COLO829 (cell line): ENCODE measurements at places on chromosomes 13 and 19.

GRCh38 chr19:49541914-49542313 lies 14.1 kb downstream of the RCN3 start:
- DNase-seq = no peak

DNA sequence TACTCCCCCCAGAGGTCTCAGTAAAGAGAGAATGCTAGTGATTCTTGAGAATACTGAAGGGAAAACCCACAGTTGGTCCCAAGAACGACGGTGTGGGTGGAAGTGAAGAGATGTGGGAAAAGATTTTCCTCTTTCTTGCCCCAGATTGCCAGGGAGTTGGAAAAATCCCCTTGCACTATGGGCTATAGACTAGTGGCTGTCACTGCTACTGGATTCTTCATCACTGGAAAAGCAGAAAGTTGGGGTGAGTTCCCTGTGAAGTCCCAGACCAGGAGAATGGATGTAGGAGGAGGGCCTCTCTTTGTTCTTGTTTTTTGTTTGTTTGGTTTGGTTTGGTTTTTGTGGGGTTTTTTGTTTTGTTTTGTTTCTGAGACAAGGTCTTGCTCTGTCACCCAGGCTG lies 11.4 kb downstream of the LYPD3 start:
- no peak for DNase-seq

DNA sequence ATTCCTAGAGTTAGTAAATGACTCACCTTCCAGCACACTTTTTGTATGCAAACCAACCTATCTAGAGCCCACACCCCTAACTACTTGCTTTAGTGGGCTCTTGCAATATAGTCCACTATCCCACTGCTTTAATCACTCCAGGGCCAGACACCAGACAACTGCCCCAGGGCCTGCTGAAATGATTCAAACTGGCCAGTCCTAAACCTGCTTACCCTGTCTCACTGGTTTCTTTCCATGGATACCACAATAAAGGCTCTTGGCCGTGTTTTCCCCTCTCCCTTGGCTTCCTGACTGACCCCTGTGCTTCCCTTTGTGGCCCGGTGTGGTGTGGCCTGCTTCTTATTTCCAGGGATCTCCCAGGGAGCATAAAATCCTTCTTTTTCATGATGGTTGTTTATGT lies 14.6 kb downstream of the HS6ST3 start:
- no peak for DNase-seq

DNA sequence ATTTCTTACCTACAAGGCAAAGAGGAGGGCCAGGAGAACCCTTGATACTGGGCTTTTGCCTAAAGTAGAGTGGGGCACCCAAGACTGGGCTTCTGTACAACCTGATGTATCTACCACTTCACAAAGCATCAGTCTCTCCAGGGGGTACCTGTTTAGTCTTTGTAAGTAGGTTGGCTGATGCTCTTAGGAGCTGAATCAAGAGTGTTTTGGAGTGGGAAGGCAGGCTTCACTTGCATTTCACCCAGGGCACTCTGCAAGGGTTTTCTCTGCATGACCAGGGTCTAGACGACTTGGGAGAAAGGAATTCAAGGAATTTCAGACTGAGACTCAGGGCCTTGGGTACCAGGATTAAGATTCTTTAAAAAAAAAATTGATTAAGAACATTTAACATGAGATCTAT lies 361.5 kb downstream of the RFC3 start:
- DNase-seq = no peak

- DNase-seq = no peak
Observed at GRCh38 chr13:101817898-101818297, 365.4 kb downstream of the ITGBL1 start.

DNA sequence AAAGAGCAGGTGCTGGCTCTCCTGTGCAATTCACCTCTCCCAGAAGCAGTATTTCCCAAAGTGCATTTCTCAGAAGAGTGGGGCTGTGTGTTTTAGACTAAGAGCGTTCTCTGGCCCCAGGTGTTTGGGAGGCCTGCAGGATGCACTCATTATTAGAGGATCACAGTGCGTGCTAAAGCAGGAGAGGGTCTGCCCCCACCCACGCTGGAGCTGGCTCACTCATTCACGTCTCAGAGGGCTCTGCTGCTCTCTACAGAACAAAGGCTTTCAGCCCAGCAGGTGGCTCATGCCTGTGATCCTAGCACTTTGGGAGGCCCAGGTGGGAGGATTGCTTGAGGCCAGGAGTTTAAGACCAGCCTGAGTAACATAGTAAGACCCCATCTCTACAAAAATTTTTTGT lies 756.7 kb downstream of the UQCRFS1 start:
- no peak for DNase-seq

- DNase-seq = peak; percentile 49
Observed at GRCh38 chr13:83881917-83882605, at the start of gene SLITRK1. Gene SLITRK1 (minus strand): TSS chr13:83882474. CDS start chr13:83881507, 967 bp downstream.

DNA sequence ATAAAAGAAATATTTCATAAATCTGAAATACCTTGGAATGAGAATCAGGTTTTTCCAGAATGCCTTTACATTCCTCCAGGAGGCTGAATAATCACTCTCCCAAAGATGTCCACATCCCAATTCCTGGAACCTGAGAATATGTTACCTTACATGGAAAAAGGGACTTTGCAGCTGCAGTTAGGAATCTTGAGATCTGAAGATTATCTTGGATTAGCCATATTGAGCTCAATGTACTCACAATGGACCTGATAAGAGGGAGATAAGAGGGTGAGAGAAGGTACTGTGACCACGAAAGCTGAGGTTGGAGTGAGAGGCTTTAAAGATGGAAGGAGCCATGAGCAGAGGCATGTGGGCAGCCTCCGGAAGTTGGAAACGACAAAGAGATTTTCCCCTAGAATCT lies 36.8 kb upstream of the MBNL2 start:
- no peak for DNase-seq

DNA sequence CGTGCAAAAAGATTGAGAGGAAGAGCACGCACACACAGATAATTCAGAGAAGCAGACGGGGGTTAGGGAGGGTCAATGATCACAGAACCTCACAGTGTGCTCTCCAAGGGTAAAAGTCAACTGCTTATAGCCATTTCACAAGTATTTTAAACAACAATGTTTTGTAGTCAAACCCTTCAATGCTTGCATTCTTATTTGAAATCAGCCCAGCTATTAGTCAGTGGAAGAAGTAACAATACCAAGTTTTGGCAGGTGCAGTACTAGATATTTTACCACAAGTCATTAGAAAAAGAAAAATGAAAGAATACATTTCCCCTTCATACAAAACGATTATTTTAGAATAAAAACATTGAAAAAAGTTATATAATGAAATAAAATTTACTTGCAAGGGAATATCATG lies 2.6 kb downstream of the CSNK1A1L start:
- DNase-seq = no peak

- no peak for DNase-seq
Observed at GRCh38 chr19:35294328-35294727, 2.4 kb downstream of the MAG start.

- no peak for DNase-seq
Observed at GRCh38 chr13:65499256-65499655, 1730.9 kb downstream of the PCDH9 start.

DNA sequence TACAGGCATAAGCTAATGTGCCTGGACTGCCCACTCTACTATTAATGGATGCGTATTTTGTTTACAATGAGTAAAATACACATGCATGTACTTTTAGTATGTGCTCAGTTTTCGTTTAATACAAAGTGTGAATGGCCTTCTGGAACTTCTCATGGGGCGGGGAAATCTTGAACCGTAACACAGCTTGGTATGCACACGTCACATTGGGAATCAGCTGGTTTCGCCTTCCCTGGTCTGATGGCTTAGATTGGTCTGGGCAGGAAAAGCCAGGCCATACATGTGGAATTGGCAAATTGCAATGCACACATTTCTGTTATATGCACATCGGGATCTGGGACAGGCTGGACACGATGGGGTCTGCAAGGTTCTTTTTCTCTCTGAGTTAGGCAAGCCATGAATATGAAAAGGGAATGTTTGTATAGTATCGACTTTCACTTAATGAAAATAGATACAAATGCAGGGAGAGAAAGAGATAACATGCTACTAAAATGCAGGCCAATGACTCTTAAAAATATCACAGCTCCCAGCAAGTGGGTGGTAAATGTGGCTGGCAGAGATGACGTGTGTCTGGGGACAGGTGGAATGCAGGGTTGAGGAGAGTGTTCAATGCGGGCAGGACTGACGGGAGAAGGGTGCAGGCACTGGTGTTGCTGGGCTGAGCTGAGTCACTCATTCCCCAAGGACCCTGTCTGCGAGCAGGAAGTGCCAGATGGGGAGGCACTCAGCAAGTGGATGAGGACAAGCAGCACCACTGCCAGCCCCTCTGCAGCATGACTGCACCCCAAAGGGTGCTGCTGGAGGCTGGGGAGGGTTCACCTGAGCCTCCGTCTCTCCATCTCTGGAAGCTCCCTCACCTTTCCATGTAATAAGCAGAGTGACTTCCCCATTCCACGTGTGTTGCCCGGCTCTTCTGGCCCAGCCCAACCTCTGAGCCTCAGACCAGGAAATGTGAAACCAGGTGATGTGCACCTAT lies 204.0 kb upstream of the GPR12 start:
- DNase-seq = no peak

DNA sequence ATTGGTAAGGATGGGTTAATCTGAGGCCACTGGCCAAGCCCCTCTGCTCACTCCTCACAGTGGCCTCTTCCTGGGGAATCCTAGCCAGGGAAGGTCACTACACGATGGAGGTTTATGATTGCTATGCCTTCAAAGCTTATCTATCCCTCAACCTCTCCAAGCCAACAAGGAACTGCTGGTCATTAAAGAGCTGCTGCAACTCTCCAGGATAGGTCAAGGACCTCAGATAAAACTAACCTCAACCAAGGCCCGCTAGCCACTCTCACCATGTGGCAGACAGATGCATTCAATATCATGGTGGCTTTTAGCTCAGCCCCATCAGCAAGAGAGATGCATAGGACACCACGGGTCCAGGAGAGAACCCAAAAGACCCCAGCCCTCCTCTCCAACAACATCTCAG lies 71.6 kb downstream of the SERTM1 start:
- no peak for DNase-seq

- no peak for DNase-seq
Observed at GRCh38 chr19:51651216-51651846, 4.7 kb upstream of the SIGLEC14 start.

DNA sequence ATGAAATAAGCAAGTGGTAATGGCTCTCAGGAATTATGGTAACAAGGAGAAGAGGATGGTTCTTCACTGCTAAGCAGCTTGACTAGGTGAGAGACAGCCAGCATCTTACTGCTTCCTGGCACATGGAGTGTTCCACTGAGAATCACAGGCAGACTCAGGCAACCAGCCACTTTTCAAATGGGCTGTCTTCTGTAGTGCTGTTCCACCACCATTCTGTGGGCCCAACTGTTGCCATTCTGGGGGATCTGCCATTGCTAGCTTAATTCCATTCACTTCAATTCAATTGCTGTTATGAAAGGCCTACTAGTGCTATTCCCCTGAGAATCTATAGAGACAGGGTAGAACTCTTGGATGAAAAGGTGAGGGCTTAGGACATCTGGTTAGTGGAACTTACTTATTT lies 341.9 kb downstream of the KCNRG start:
- no peak for DNase-seq

- DNase-seq = no peak
Observed at GRCh38 chr13:36919171-36919832, 736 bp downstream of the SMAD9 start.

GRCh38 chr19:4849019-4849418 lies 17.5 kb upstream of the TICAM1 start:
- no peak for DNase-seq

- peak; percentile 68 for DNase-seq
Observed at GRCh38 chr19:35557539-35558399, 5.7 kb downstream of the ATP4A start.

DNA sequence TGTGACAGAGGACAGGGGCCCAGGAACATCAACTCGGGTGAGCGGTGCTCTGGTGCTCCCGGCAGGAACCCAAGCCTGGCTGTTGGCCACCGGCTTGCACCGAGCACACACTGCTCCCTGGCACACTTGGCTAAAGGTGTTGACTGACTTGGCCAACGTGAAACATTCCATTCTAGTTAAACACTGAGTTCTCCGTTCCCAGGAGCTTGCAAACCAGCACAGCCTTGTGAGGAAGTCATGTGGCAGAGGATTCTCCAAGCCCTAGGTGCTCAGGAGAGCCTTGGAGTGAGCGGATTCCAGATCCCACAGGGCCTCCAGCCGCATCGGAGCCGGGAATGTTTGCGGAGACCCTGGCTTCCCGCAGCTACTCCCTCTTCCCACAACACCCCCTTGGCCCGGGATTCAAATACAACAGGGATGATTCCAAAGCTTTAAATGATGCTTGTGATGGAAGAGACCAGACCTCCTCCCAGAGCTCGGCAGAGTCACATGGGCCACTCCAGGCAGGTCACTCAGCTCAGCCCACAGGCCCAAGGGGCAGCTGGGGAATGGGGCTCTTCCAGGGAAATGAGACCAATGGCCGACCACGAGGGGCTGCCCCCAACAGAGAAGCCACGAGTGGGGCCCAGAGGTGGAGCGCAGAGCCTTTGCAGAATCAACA lies 2.9 kb downstream of the C13orf46 start:
- DNase-seq = no peak

DNA sequence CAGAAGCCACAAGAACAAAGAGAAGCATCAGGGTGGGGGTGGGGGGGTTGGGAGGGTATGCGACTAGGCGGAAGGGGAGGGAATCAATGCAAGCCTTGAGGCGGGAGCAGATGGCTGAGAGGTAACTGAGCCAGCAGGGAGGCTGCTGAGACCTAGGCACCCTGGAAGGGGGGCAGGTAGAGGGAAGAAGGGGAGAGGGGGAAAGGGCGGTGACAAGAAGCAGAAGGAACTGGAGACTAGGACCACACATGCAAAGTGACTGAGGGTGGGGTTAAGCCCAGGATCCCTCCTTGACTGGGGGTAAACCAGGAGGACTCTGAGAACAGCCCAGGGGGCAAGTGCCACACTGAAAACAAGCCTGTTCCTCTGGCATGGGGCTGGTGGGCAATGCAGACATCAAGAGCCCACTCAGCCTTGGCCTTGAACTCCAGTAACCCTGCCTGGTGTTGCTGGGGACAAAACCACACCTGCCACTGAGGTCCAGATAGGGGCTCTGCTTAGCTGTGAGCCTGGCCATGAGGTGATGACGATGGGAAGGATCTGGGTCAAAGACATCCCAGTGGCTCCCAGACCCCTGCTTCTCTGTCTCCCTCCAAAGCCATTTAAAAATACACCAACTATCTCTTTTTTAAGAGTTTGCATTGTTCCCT lies 20.3 kb downstream of the OPA3 start:
- DNase-seq = no peak

DNA sequence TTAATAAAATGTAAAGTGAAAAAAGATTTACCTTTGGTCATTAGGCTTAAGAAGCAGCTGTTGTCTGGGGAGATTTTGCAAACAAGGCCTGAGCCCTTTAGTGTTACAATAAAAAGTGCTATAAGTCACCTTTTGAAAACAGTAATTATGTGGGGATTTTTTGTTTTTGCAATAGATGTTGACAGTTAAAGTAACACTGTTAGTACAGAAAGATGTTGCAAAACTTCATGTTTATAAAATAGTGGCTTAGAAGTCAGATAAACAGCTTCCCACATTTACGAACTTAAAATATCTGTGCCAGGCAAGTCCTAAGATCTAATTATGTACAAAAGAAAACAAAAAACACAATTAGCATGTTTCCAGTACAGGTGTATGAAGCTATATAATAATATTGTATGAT lies 138.0 kb upstream of the IRS2 start:
- no peak for DNase-seq
